AG04450 (cell line): ENCODE measurements at places on chromosomes 16 and 17.

DNA sequence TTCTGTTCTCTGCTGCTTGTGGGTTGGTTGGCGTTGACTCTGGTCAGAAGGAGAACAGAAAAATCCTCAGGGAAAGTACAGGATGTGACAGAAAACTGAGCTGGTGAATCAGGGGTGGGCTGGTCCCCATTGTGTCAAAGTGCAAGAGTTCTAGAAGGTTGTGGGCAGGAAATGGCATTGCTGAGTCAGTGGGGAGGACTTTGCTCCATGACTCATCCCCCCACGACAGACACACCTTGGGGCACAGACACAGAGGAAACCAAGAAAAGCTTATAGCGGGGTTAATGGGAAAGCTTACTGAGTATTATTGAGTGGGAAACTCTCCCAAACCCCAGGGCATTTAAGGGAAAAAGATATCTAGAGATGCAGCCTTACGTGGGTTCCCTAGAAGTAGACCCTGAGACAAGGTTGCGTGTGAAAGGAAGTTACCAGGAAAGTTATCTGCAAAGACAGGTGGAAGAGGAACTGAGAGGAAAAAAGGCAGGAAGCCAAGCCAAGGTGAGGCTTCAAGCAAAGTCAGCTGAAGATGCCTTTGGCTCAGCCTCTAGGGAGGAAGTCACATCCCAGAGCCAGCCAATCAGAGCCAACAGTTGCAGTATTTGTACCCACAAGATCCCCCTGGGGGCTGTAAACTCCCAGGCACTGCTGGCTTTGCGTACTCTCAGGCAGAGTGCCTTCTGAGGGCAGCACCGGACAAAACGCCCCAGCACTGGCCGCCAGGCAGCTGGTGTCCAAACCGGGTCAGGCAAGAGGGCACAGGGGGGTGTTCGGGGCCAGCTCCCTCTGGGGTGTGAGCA is 86.4 kb downstream of the FOXL1 start:
- DNase-seq, result peak; percentile 81

GRCh38 chr16:71537643-71538042 is 11.4 kb downstream of the CHST4 start:
- peak; percentile 8 for DNase-seq

- no peak for DNase-seq
Observed at GRCh38 chr16:720990-721764, at the start of gene ANTKMT. ANTKMT (plus strand) TSS chr16:721146; CDS start chr16:721275, 129 bp downstream.

GRCh38 chr17:11899537-11899942 is 97.7 kb downstream of the ZNF18 start:
- DNase-seq, result no peak

DNA sequence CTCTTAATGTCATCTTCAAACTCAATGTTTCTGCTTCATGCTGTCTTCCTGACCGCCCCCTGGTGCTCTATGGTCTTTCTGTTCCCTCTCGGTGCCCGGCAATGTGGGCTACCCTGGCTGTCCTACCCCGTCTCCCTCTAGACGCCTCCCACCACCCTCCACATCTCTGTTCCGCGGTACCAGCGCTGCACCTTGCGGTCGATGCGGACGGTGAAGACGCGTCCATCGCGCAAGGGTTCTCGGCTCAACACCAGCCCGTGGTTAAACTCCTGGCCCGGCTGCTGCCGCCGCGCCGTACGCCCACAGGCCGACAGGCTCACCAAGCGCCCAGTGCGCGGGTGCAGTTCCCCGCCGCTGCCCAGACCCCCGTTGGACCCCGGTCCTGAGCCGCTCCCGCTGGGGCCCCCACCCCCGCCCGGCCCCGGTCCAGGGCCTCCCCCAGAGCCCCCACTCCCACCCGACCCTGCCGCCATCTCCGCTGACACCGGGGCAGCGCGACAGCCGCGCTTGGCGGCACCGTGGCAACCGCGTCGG is at the start of gene NEURL4:
Gene NEURL4, minus strand, starts transcription at position 496 of the 534 bp plus-strand sequence. Its CDS starts 23 bp downstream, at position 473.
- no peak for DNase-seq

GRCh38 chr17:59492091-59492451 is 73.3 kb upstream of the DHX40 start:
- no peak for DNase-seq

GRCh38 chr17:49952209-49952911 is 16.6 kb upstream of the DLX4 start:
- DNase-seq, result peak; percentile 11

GRCh38 chr17:72594248-72594647 is 473.4 kb downstream of the SOX9 start:
- DNase-seq, result no peak

- no peak for DNase-seq
Observed at GRCh38 chr16:19346335-19346922, 60.9 kb downstream of the CLEC19A start.

DNA sequence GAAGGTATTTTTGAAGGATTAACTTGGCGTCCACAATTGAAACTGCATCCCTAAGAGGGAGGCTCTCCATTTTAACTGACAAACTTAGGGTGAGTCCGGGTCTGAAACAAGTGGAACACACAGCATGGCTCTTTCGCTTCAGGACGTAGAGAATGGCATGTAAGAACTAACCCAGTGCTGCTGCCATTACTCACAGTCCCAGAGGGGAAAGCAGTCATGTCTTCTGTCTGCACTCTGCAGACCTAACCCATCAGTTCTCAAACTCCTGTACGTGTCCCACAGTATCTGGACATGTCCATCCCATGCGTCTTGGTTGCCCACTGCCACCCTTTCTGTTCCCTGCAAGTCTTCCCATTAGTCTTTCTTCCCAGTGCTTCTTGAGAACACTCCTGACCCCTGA is 563 bp downstream of the ST6GALNAC1 start:
- DNase-seq, result no peak

GRCh38 chr16:48507391-48507790 is 102.6 kb downstream of the N4BP1 start:
- no peak for DNase-seq

GRCh38 chr17:46916211-46916610 is 6.7 kb upstream of the GOSR2 start:
- no peak for DNase-seq

GRCh38 chr17:62859146-62859545 is 51.0 kb upstream of the MARCHF10 start:
- no peak for DNase-seq

DNA sequence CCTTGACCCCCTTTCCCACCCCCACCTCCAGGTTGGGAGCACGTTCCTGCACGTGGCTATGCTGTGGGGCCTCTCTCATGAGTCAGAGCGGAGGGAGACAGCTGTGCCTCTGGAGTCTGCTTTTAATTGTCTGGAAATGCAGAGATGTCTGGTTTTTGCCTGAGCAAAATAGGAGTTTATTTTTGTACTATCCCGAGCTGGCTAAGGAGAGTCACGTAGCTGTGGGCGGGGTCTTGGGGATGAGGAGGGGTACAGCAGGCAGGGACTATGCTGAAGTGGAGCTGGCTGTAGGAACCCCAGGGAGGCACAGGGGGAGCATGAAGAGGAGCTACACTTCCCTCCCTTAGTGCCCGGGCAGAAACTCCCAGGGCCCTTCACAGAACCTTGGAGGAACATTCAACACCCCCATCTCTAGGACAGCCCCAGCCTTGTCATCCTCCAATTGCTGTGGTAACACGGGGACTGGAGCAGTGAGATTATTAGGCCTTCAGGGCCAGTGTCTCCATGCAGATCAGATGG is 44.7 kb upstream of the LGALS9 start:
- peak; percentile 38 for DNase-seq

DNA sequence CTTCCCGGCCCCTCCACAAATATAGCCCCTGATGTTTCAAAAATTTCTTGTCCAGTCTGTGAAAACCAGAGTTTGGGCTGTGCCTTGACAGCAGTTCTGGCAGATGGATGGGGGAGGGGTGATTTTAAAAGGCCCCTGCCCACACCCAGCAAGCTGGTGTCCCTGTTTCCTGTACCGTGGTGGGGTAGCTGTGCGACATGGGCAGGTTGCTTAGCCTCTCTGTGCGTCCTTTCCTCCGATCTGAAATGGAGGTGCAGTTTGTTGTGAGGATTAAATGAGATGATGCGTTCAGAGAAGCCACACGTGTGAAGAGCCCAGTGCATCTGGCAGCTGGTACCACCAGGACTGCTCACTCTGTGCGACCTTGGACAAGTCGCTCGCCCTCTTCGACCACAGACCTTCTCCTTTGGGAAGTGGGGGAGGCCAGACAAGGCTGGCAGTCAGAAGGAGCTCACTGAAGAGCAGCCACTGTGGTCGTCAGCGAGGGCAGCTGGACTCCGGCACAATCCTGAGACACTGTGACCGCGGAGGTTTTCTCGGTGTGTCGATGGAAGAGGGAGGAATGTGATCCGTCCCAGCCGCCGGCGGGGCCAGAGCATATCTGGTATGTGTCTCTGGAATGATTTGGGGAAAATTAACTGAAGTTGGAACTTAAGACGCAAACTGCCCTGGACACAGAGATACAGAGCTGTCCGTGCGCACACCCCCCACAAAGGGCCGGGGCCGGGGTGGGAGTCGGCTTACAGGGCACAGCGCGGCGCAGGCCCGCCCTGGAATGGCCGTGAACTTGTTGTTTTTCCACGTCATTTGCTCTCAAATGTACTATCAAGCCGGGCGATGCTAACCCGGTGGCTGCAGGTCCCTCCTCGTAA is 721 bp upstream of the WFIKKN2 start:
- peak; percentile 4 for DNase-seq

DNA sequence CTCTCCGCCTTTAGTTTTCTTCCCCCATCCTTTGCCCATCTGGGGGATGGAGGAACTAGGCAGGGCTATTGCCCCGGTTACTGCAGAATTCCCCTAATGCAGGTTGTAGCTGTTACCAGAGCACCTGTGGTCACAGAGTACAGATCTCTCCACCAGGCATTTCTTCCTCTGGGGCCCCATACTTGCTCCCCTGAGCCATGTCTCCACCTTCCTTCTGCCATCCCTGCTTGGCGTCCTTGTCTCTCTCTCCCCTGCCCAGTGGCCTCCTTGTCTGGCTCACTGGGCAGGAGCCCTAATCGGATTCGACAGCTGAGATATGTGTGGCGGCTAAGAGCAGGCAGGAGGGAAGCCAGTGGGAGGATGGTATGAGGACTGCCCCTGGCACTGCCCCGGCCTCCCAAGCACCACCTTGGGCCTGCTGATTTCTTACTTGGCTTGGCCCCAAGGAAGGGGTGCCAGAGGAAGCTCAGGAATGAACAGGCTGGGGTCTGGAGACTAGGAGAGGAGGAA is 2.0 kb downstream of the RARA start:
- no peak for DNase-seq

GRCh38 chr17:32311028-32311536 is 30.9 kb downstream of the C17orf75 start:
- DNase-seq, result no peak

- no peak for DNase-seq
Observed at GRCh38 chr17:19345067-19345460, 17.5 kb downstream of the B9D1 start.

GRCh38 chr17:14886200-14886739 is 378.9 kb downstream of the PMP22 start:
- DNase-seq, result no peak

- peak; percentile 90 for DNase-seq
Observed at GRCh38 chr16:65070831-65071432, 50.9 kb downstream of the CDH11 start.

GRCh38 chr16:839643-840408 is 39.3 kb upstream of the GNG13 start:
- no peak for DNase-seq

- DNase-seq, result no peak
Observed at GRCh38 chr17:33292201-33292980, 704 bp downstream of the ASIC2 start.

- no peak for DNase-seq
Observed at GRCh38 chr16:66960270-66960669, 796 bp upstream of the CES3 start.

DNA sequence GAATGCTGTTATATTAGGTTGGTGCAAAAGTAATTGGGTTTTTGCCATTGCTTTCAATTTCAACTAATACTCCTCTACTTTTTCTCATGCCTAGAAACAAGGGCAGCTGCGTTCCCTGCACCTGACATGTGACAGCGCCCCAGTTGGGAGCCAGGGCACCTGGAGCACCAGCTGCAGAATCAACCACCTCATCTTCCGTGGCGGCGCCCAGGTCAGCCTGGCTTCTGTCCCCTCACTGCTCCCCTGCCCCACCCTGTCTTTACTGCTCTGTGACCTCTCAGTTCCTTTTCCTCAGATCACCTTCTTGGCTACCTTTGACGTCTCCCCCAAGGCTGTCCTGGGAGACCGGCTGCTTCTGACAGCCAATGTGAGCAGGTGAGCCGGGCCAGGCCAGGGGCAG is 16.4 kb upstream of the ITGAD start:
- DNase-seq, result no peak

- no peak for DNase-seq
Observed at GRCh38 chr16:5446623-5447240, 349.1 kb upstream of the EEF2KMT start.

GRCh38 chr17:80942423-80943345 is 49.0 kb upstream of the CHMP6 start:
- DNase-seq, result peak; percentile 33

- DNase-seq, result no peak
Observed at GRCh38 chr16:66534376-66534799, 15.5 kb downstream of the TK2 start.

GRCh38 chr16:48555597-48556242 is 54.3 kb downstream of the N4BP1 start:
- no peak for DNase-seq

DNA sequence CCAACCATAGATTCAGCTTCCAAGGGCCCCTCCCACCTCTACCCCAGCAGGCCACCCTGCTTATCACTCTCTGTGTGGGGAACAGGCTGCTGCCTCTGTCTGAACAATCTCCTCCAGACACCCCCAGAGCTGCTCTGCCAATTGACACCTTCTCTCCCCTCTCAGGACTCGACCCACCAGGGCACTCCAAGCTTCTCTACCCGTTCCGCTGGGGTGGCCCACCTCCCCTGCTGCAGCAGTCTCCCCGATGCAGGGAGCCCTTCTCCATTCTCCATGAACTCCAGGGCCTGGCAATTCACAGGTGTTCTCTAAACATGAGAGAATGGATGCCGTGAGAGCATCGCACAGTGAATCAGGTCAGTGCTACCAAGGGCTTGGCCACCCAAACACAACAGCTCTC is 28.3 kb upstream of the FAAP100 start:
- DNase-seq, result no peak

DNA sequence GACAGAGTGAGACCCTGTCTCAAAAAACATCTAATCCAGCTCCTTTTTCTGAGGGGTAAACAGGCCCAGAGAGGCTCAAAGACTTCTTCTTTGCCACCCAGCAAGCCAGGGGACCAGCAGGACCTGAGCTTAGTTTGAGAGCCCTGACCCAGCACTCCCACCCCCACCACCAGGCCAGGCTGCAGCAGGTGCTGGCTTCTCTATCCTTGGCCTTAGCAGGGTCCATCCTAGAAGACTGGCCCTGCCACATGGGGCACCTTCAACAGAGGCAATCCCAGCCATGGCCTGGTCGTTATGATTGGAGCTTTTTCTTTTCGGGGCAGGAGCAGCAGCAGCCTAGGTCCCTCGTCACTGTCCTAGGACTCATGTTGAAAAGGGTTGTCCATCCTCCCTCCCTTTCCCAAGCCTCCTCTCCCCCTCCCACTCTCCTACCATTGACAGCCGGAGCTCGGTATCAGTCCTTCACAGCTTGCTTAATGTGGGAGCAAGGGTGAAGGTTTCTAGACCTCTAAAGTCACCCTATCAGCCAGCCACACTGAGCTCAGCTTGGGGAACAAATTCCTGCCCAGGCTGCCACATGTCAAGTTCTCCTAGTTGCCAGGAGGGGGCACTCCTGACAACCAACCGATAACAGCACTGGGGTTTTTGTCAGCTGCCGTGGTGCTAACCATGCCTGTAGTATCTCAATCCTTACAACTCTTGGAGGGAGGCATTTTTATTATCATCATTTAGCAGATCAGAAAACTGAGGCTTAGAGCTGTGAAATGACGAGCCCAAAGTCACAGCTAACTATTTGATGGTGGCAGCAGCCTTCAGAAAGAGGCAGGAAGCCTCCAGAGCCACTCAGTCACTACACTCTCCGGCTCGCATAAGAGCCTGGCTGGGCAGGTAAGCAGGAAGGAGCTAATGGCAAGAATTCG is 11.2 kb downstream of the MRPL27 start:
- peak; percentile 49 for DNase-seq
